ENCODE measurements at places on chromosomes 12 and 14.
A peak's percentile ranks its signal among the peaks of the same experiment; 100 is the strongest.

DNA sequence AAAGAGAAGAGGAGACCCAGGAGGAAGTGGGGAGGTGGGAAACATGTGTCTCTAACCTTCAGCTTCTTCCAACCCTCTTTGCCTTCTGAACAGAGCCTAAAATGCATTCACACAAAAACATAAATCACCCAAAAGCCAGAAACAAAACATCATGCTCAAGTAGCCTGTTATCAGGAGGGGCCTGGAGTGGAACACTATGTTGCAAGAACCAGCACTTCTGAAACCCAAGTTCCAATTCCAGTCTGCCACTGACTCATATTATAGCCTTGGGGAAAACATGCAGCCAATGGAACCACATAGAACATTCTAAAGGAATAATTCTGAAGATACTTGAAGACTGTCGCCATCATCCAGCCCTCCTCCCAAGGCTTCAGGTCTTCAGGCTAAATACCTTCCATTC lies 169.8 kb upstream of the PLXNC1 start:
- no peak for DNase-seq

DNA sequence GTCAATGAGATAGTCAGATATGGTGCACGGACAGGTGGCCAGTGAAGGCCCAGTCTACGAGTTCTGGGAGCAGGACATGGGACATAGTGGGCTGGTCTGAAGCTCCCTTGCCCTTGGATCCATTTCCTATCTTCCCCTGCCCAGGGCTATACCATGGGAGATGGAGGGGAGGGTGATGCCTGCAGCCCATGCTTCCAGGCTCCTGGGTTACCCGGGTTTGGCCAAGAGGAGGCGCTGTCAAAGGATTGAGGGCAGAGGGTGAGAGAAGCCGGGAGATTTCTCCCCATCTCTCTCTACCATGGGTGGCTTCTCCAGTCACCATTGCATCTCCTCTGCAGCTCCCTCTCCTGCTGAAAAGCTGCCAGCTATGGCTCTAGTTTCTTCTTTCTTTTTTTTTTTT lies 52.8 kb upstream of the LHX5 start:
- DNase-seq = no peak

GRCh38 chr14:51653079-51653774 lies 1.5 kb downstream of the FRMD6 start:
- peak; percentile 86 for DNase-seq

DNA sequence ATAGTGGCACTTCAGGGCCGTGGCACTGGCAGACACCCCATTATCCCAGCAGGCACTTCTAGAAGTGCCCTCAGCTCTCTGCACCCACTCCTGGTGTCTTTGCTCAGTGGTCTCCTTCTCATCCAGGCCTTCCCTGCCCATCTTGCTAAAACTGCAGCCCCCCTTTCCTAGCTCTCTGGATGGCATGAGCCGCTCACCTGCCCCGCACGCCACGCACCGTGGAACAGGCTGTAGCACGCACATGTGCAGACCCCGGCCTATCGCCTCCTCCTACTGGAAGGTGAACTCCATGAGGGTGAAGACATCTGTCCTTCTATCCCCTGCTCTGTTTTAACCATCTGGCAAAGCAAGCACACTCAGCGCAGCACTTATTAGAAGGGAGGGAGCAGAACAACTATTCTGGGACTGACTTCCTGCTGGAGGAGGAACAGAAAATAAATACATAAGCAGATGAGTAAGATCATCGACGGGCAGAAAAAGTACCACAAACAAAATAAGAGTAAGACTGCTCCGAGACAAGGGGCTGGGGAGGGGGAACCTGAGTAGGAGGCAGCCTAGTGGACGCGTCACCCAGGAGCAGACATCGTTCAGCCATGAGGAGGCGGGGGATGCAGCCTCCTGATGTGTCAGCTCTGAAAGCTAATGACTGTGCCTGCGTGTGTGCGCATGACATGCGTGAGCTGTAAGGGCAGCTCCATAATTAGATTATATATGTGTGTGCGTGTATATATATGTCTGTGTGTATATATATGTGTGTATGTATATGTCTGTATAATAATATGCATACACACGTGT lies 7.8 kb upstream of the FZD10 start:
- DNase-seq = no peak

DNA sequence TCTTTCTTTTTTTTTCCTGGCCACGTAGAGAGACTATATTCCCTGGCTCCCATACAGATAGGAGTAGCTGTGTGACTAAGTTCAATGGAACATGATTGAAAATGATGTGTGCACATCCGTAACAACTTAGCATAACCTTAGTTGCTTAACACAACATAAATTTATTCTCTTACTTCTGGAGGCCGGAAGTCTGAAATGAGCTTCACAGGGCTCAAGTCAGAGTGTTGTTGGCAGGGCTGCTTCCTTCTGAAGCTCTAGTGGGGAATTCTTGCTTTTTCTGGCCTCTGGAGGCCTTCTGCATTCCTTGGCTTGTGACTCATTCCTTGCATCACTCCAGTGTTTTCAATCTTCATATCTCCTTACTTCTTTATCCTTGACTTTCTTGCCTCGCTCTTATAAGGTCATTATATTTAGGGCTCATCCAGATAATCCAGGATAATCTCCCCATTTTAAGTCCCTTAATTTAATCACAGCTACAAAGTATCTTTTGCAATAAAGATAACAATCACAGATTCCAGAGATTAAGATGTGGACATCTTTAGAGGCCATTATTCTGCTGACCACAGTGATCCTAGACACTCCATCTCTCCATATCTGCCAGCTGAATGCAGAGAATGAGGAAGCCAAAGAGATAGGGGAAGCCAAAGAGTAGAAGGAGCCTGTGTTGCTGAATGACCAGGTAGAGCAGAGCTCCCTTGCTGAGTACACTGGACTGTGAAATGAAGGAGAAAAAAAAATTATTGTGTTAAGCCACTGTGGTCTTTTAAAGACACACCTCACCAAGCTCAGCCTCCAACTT lies 21.0 kb upstream of the SNX6 start:
- peak; percentile 58 for DNase-seq

- no peak for DNase-seq
These were observed 56.8 kb upstream of the FOXG1 start for GRCh38 chr14:28709571-28710305.

GRCh38 chr12:130577351-130577750 lies 138.7 kb downstream of the RIMBP2 start:
- DNase-seq = no peak

DNA sequence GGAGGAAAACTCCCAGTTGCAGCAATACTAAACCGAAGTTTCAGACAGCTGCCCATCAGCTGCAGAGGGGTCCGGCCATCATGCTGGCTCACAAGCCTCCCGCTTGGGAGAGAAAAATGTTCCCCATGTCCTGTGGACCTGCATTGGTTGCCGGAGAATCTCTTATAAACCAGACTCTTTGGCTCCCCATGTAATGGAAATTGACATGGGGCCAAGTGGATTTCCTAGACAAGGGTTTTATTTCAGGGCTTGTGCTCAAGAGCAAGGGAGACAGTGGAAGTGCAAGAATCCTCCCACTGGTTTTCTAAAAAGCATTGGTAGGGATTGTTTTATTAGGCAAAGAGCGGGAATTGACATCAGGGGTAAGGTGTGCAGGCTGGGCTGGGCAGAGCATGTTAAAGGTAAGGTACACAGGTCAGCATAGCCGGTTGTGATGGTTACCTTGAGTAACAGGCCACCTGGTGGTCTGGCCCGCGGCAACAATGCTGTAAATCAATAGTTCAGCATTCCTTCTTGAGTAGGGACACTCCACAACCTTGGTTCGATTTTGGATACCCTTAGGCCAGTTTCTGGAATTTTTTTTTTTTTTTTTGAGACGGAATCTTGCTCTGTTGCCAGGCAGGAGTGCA lies 135.4 kb downstream of the UNC79 start:
- DNase-seq = no peak

DNA sequence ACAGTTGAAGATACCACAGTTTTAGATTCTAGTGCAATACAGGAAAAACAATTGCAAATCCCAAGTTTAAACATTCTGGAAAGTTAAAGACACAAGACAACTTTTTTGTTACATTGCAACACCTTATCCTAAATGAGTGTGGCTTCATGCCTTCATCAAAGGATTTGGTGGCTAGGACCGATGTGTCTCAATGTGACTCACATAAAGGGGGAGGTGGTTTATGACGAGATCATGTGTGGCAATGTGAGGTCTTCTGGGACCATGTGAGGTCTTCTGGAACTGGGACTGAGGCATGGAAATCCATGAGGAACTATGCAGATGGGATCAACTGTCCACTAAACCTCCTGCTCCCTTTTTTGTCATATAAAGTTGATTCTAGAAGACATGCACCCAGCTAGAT lies 166.2 kb downstream of the PAX9 start:
- DNase-seq = peak; percentile 25

- peak; percentile 61 for DNase-seq
These were observed 1031.8 kb downstream of the GALC start for GRCh38 chr14:86961106-86961716.
